NCI-H1417 (cell line): ENCODE measurements at places on chromosomes 2 and 18.

- DNase-seq: no peak
These were observed 286.4 kb downstream of the SLC8A1 start for GRCh38 chr2:40165509-40165844.

GRCh38 chr2:163419000-163419830 is 316.6 kb downstream of the FIGN start:
- DNase-seq: no peak

DNA sequence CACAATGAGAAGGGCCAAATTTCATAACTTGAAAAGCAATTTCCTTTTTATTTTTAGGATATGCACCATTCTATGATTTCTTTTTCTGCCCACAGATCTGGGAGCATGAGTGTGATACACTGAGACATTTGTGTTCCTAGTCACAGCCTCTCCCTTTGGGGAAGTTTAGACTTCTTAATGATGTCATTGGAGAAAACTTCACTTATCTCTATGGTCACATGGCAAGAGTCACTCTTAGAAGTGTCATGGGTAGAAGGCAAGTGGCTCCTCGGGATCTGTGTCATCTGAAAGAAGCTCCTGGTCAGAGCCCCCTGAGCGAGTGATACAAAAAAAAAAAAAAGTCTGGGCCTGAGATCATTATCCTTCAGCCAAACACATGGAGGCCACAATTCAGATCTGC is 62.5 kb upstream of the LGALSL start:
- DNase-seq: no peak

DNA sequence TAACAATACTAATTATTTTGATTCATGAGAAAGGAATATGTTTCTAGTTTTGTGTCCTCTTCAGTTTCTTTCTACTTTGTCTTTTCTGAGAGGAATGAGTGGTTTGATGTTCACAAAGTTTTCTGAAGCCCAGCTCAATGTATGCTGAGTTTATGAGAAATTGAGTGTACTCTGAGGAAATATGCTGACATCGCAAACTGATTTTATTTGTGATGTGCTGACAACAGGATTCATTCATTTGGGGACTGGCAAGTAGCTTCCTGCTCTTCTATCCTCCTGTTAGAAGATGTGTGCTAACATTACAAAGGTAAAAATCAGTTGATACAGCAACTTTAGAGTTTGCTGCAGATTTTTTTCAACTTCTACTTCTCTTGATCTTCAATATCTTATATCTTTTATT is 403.2 kb upstream of the CDH19 start:
- no peak for DNase-seq

DNA sequence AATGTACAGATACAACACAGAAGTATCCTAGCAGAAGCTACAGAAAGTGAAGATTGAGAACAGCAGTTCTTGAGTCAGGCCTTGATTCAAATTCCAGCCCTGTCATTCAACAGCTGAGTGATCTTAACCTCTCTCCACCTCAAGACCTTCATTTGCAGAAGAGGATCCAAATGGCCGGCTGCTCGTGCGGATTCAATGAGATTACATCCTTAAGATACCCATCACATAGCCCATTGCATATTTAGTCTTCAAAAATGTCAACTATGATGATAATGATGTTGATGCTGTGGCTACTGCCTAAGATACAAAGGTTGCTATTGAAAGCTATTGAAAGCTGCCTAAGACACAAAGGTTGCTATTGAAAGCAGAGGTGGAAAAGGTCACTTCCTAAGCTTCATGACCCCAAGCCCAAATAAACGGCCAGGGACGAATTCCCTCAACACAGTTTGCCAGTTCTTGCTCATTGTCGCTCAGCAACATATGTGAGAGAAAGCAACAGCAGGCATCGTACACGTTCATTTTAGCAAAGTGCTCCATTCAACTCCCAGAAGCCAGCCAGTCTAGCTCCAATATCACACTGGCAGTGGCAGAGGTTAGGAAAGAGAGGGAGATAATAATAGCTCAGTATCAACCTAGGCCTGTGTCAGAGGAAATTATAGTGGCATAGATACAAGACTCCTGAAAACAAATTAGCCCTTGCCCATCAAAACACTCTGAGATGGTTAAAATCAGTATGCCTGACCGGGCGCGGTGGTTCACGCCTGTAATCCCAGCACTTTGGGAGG is 36.1 kb downstream of the MRPL35 start:
- DNase-seq: no peak

DNA sequence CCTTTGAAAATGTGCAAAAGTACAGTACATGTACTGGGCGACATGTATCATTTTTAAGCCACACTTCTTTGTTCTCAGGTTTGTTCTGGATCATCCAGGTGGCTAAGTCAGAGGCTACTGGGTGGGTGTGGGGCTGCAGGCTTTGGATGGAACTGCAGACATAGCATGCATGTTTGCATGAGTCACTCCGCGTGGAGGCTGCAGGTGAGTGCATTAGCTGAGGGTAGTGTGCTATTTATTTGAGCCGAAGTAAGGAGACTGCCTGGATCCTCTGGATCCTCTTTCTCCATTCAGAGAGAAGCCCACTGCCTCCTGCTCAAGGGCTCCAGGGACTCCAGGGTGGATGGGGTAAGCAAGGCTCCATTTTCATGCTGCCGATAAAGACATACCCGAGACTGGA is 9.4 kb upstream of the NEURL3 start:
- DNase-seq: no peak

DNA sequence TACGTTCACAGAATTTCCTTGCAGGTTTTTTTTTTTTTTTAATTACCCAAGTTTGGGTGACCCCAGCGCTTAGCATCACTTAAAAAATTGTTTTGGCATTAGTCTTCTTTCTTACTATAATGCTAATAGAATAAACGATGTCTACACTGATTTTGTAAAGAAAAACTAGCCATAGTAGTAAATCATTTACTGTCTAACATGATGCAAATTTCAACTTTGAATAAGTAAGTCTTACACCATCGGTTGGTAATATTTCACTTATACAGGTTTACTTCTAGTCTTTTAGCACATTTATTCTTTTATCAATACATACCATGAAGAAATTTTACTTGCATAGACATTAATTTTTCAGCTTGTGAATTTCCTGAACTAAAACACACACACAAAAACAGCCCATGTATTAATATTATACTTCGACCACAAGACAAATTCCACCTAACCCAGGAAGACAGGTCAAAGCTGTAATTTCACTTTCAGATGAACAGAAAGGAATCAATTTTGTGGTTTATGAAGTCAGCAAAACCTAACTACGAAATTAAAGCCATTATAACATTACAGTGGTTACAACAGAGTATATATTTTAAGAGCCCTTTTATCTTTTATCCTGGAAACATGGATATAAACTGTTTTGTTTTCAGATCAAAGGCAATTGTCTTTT is 1.9 kb downstream of the YES1 start:
- DNase-seq: no peak

- peak; percentile 95 for DNase-seq
These were observed 1.4 kb downstream of the NEDD4L start for GRCh38 chr18:58045242-58046092.

DNA sequence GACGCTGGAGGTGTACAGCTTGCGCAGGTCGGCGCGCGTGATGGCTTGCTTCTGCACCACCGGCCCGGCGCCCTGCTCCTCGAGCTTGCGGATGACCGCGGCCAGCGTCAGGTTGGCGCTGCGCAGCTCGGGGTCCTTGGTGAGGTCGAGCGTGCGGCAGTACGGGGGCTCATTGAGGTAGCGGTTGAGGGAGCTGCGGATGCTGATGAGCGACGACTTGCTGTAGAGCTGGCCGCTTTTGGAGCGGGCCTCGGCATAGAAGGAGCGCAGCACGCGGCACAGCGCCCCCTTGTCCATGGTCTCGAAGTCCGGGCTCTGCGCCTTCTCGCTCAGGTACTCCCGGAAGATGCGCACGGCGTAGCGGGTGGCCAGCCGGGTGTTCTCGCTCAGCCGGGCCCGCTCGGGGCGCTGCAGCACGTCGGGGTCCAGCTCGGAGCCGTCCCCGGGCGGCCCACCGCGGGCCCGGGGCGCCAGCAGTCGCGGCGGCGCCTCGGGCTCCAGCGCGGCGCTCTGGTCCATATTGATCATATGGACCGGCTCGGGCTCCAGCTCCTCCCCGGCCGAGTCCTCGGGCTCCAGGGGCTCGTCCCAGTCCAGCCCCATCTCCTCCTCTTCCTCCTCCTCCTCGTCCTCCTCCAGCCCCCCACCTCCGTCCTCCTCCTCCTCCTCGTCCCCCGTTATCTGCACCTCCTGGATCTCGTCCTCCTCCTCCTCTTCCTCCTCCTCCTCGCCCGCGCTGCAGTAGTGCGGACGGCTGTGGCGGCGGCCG is 523 bp downstream of the KCTD1 start:
- DNase-seq: no peak

- no peak for DNase-seq
These were observed 1662.9 kb downstream of the SUCLG1 start for GRCh38 chr2:82796132-82796531.

DNA sequence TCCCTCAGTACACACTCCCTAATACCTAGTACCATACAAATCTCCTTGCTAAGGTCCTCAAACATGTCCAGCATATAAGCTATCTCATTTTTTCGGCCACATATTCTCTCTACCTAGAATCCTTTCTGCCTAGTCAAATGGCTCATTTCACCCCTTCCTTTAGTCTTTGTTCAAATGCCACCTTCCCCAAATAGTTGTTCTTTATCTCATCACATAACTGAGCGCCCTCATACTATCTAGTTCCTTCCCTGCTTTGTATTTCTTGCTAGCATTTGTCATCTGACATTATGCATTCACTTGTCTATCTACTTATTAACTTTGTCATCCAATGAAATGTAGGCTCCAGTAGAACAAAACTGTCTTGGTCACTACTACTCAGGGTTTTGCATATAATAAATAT is 35.5 kb downstream of the RPRD1A start:
- DNase-seq: no peak

GRCh38 chr18:33820517-33821371 is 242.7 kb downstream of the ASXL3 start:
- no peak for DNase-seq

GRCh38 chr2:15142069-15142689 is 419.0 kb downstream of the NBAS start:
- DNase-seq: peak; percentile 72
